Left renal cortex interstitium (tissue), 4 donors: ENCODE measurements at places on chromosomes 6 and 20. TPM values are rescaled to one million over a fixed set of nuclear protein-coding genes. Genes with fewer than 3 reads are reported as not detected.

ESR1 gene
- polyA plus RNA-seq: 2.0 TPM

IL17A gene
- polyA plus RNA-seq: not detected

C20orf144 gene
- 0.46 TPM for polyA plus RNA-seq

HTR1E gene
- polyA plus RNA-seq: 0.51 TPM

FAM209A gene
- 0.49 TPM for polyA plus RNA-seq

UBR2 gene
- polyA plus RNA-seq: 23.4 TPM

PROKR2 gene
- 0.44 TPM for polyA plus RNA-seq

PSORS1C1 gene
- not detected for polyA plus RNA-seq

PYGB gene
- 45.8 TPM for polyA plus RNA-seq

GRM1 gene
- polyA plus RNA-seq: 0.40 TPM

MOG gene
- 0.22 TPM for polyA plus RNA-seq

MEI4 gene
- polyA plus RNA-seq: 1.8 TPM

SYNDIG1 gene
- 7.8 TPM for polyA plus RNA-seq

ITPA gene
- polyA plus RNA-seq: 67.1 TPM

RSPH9 gene
- polyA plus RNA-seq: 1.3 TPM

RIMS1 gene
- 2.2 TPM for polyA plus RNA-seq

OTOR gene
- not detected for polyA plus RNA-seq

RAET1G gene
- 1.8 TPM for polyA plus RNA-seq

PLG gene
- polyA plus RNA-seq: 24.6 TPM

DNAH8 gene
- 0.38 TPM for polyA plus RNA-seq

RNGTT gene
- polyA plus RNA-seq: 15.1 TPM

SLC17A3 gene
- 1.2 TPM for polyA plus RNA-seq

TREM2 gene
- polyA plus RNA-seq: 0.55 TPM

MCUR1 gene
- polyA plus RNA-seq: 49.6 TPM

BCL2L1 gene
- polyA plus RNA-seq: 71.6 TPM

SAPCD1 gene
- 12.9 TPM for polyA plus RNA-seq

CLIC5 gene
- 198 TPM for polyA plus RNA-seq

PCSK2 gene
- polyA plus RNA-seq: 0.79 TPM

CLVS2 gene
- 0.28 TPM for polyA plus RNA-seq

ZHX3 gene
- polyA plus RNA-seq: 28.1 TPM

ADGRF5 gene
- 34.2 TPM for polyA plus RNA-seq

TCF21 gene
- polyA plus RNA-seq: 220 TPM

CCN6 gene
- 3.7 TPM for polyA plus RNA-seq

TGIF2 gene
- 59.5 TPM for polyA plus RNA-seq

RAB44 gene
- polyA plus RNA-seq: not detected

FBXO5 gene
- polyA plus RNA-seq: 31.0 TPM

TTLL9 gene
- polyA plus RNA-seq: 5.9 TPM

SIRPB1 gene
- 1.5 TPM for polyA plus RNA-seq

MROH8 gene
- polyA plus RNA-seq: 7.1 TPM

CST1 gene
- not detected for polyA plus RNA-seq

EPPIN gene
- 0.52 TPM for polyA plus RNA-seq

VIP gene
- polyA plus RNA-seq: 0.59 TPM

MDFI gene
- polyA plus RNA-seq: 40.6 TPM

BLCAP gene
- polyA plus RNA-seq: 83.4 TPM

CDH26 gene
- 0.82 TPM for polyA plus RNA-seq

SIRPB2 gene
- 0.43 TPM for polyA plus RNA-seq

SLC22A1 gene
- polyA plus RNA-seq: not detected

DBNDD2 gene
- 24.9 TPM for polyA plus RNA-seq
